NK-92 treated with Interleukin-12 subunit alpha and Interleukin-12 subunit beta, amount 100 ng/mL, for 24 hours (cell line): ENCODE measurements at places on chromosomes 7 and 10.

DNA sequence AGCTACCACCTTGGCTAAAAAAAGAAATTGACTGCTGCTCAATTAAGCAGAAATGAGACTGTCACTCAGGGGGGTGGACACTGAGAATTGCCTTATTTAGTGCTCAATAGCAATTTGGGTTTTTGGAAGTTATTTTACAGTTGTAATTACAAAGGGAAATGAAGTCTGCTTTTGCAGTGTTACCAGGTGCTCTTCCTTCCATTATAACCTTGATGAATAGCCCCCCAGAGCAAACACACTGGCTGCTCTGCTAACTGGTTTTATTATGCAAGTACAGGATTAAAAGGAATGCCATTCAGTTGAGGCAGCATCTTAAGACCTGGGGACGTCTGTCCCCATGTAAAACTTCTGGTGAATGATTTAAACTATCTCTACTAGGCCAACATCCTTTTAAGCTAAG is 191.0 kb downstream of the EVX1 start:
- DNase-seq, result no peak

DNA sequence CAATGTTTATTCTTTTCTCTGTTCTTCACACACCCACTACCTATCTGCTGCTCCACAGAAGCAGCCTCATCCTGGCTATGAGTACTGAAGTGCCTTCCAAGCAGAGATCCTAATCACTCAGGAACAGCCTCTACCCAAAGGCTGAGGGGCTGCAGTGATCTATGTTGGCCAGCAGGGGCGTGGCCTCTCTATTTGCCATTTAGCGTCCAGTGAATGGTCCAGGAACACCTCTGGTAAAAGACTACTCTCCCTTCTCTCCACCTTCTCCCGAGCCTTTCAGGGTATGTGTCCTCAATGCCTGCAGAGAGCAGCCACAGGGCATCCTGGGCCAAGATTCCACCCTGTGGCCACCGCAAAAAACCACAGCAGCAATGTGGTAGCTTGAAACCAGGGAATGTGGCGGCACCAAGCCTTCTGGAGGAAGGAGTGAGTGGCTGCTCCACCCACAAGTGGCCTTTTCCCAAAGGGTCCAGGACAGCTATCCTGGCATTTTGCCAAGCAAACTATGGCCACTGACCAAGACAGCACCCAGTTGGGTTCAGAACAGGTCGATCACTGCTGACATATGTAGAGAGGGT is 70.9 kb downstream of the SYPL1 start:
- no peak for DNase-seq

- DNase-seq, result no peak
Measured at GRCh38 chr10:132389433-132390169, 7.4 kb upstream of the PWWP2B start.

- DNase-seq, result no peak
Measured at GRCh38 chr10:72344932-72345331, 9.8 kb downstream of the DNAJB12 start.

DNA sequence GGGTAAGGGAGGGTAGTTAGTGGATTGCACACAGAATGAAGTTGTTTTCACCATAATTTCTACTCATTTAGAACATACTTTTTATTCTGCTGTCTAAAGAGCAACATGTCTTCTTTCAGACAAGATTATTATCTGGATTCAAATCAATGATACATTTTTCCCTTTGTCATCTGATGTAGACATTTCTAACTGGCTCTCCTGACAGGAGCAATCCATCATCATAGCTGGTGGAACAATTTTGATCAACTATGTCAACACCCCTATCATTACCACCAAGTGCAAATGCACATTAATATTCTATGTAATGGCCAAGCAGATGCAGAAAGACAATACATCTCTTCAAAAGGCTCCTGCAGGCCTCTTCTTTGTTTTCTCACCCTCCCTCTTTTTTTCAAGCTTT is 672.9 kb upstream of the LRRTM3 start:
- no peak for DNase-seq

GRCh38 chr10:33746836-33747268 is 412.4 kb upstream of the NRP1 start:
- no peak for DNase-seq

- no peak for DNase-seq
Measured at GRCh38 chr10:110502851-110503301, 5.2 kb downstream of the DUSP5 start.

DNA sequence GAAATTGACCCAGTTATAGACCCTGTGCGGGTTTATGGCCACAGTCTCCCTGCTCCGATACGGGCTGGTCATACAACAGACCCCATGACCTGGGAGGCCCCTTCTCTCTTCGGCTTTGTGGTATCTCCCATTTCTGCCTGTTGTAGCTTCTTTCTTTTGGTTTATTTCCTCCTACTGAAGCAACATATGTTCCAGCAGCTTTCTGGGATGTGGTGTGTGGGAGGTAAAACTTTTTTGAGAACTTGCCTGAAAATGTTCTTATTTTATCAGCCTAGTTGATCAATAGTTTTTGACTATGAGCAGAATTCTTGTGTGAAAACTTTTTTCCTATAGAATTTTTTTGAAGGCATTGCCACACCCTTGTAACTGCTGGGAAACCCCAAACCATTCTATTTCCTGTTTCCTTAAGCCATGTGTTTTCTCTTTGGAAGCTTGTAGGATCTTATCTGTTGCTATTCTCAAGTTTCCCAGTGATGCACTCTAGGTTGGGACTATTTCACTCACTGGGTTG is 80.0 kb downstream of the DAGLB start:
- no peak for DNase-seq

- DNase-seq, result no peak
Measured at GRCh38 chr7:73879977-73880681, 19.2 kb downstream of the TMEM270 start.

DNA sequence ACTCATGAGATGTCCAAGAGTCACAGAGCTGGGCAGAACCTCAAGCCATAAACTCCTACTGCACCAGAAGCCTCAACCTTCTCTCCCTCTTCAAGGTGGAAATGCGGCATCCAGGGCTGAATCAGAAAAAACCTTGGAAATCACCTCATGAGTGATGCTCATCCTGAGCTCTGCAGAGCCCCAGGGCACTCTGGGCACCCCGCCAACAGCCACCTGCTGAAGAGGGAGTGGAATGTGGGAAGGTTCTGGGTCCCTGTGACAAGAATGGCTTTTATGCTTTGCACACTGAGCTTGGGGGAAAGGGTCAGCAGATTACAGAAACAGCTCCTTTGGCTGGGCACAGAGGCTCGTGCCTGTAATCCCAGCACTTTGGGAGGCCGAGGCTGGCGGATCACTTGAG is 18.8 kb downstream of the NUDT1 start:
- DNase-seq, result no peak

DNA sequence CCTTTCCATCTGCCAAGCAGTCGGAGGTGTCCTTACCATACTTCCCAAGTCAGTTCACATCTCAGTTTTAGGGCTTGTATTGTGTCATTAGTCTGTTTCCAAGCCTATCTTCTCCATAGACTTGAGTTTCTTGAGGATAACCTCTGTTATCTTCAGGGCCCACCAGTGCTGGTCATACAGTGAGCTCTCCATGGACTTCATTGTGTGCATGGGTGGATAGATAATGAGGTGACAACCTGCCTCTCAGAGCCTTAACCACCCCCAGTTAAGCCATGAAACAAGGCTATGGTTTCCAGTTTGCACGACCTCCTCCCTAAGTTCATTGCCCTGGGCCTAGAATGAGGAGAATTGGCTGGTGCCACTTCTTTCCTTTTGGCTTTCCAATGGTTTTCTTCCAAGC is 38.5 kb upstream of the WAC start:
- no peak for DNase-seq

GRCh38 chr10:73424478-73424877 is 8.9 kb downstream of the MSS51 start:
- DNase-seq, result no peak

GRCh38 chr10:119755446-119755845 is 29.6 kb downstream of the INPP5F start:
- DNase-seq, result no peak

- no peak for DNase-seq
Measured at GRCh38 chr10:18737236-18737635, 78.0 kb downstream of the ARL5B start.

GRCh38 chr7:11792166-11792565 is 39.8 kb downstream of the THSD7A start:
- no peak for DNase-seq

GRCh38 chr10:50585921-50586739 is 37.6 kb downstream of the SGMS1 start:
- DNase-seq, result no peak

- DNase-seq, result no peak
Measured at GRCh38 chr7:68107261-68107660, 1110.6 kb downstream of the TYW1 start.

DNA sequence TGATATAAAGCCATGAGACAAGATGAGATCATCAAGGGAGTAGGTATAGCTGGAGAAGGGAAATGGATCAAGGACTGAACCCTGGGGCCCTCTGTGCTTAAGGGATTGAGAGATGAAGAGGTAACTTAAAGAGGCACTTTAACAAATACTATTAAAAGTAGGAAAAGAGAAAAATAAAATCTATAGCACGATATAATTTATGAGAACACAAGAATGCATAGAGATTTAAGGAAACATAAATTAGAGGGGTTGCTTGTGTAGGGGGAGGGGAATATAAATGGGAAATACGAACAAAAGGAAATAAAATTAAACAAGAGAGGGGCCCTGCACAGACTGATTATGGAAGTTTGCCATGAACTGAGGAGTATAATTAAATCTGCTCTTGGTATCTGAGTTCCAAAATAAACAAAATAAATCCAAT is 15.6 kb upstream of the LRRC17 start:
- DNase-seq, result no peak

DNA sequence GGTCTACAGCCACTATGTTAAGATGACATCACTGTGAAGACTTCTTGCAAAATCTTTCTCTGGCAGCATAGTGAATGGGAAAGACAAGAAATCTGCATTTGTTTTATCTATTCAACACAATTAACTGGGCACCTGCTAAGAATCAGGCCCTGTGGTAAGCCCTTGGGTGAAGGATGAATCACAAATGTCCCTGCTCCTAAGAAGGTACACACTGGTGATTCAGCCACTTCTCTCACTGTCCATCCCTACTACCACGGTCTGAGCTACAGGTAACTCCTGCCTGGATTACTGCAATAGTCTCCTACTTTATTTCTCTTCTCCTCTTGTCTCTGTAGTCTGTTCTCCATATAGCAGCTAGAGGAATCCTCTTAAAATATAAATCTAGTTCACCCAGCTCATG is 116.1 kb downstream of the HIBADH start:
- no peak for DNase-seq

GRCh38 chr7:117296066-117296465 is 26.8 kb downstream of the WNT2 start:
- DNase-seq, result no peak

DNA sequence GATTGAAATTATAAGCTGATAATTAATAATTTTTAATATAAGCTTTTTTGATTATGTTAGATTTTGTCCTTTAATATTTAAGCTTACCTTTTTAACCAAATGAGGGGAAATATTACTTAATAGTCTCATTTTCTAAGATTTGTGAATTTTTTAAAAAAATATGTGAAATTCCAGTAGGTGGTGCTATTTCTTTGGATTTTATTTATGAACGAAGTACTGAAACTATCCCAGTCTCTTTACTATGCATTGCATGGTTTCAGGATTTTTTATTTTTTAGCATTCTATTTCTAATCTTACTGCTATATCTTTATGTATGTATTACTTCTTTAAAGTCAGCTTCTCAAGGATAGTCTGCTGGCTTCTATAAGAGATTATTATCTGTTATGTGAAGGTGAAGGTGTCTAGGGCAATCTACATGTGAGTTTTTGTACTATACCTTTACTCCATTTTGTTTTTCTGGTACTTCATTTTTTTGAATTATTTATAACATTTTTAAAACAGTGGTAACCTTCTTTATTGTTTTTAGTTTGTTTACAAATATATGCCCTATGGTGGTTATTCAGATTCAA is 78.3 kb downstream of the ATRNL1 start:
- no peak for DNase-seq

- no peak for DNase-seq
Measured at GRCh38 chr10:131689016-131689415, 211.8 kb upstream of the PPP2R2D start.

- no peak for DNase-seq
Measured at GRCh38 chr10:3882855-3883254, 97.8 kb upstream of the KLF6 start.

- DNase-seq, result no peak
Measured at GRCh38 chr10:31261511-31262311, 57.3 kb upstream of the ZEB1 start.

DNA sequence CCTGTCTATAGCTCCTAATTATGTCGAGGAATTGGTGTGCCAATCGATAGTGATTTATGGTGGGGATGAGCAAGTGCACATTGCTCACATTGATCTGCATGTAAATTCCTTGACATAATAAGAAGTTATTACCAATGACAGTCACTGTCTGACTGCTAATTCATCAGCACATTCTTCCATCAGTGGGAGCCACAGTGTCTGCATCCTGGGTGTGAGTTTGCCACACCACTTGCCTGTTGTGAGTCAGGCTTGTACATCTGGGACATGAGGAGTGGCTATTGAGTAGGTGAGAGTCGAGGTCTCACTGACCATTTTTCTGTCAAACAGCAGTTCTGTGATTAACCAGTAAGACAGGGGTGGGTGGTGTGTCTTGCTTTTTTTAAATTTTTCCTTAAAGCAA is 263.4 kb downstream of the LRMDA start:
- DNase-seq, result no peak

- no peak for DNase-seq
Measured at GRCh38 chr7:144519925-144520324, 116.4 kb upstream of the NOBOX start.

DNA sequence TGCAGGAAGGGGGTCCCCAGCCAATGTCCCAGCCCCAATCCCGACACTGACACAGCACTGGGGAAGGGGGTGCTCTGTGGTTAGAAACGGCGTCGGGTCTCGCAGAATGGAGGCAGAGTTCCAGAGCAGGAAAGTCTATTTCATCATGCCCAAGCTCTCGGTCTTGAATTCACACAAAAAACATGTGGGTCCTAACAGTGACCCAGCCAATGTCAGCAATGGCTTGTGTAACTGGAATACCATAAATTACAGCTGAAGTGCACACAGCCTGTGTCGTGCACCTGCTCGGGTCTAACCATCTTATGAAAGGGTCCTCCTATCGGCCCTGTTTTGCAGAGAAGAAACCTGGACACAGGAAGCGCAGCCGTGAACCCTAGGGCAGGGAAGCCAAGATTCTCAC is 324.1 kb downstream of the ADARB2 start:
- no peak for DNase-seq

- DNase-seq, result no peak
Measured at GRCh38 chr10:122571892-122572291, 11.3 kb downstream of the DMBT1 start.

DNA sequence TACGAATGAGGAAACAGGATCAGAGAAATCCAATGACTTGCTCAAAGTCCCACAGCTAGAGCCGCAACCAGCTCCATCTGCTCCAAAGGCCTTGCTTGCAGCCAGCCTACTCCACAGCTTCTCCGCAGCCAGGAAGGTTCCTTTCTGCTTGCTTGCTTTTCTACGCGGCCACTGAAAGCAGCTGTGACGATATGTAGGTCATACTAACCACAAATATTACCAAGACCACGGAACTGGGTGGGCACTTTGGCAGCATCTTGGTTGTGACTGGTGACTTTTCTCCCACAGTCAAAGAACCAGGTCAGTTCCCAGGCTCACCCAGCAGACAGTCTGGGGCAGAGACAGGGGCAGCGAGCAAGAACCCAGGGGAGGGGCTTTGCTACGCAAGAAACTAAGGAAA is 86.4 kb downstream of the FAM53B start:
- DNase-seq, result no peak

GRCh38 chr10:127888521-127889312 is 4.0 kb downstream of the CLRN3 start:
- DNase-seq, result no peak

GRCh38 chr10:1290071-1290471 is 233.9 kb downstream of the WDR37 start:
- DNase-seq, result no peak

- DNase-seq, result no peak
Measured at GRCh38 chr7:44184206-44184872, 4.9 kb downstream of the GCK start.
